ENCODE measurements at places on chromosomes 4 and X. TPM values are rescaled to one million over a fixed set of nuclear protein-coding genes. Genes with fewer than 3 reads are reported as not detected.

The TMSB15C gene
- total RNA-seq: 1.3 TPM

The PAGE2B gene
- not detected for total RNA-seq

The MSX1 gene
- total RNA-seq: 21.0 TPM

The PFKFB1 gene
- not detected for total RNA-seq

The NPY2R gene
- total RNA-seq: not detected

The ITIH6 gene
- not detected for total RNA-seq

The OTC gene
- not detected for total RNA-seq

The HS6ST2 gene
- 0.10 TPM for total RNA-seq

The MAGEA1 gene
- total RNA-seq: not detected

The ARHGAP36 gene
- not detected for total RNA-seq

The TLR10 gene
- not detected for total RNA-seq

The PCYT1B gene
- not detected for total RNA-seq

The NMU gene
- total RNA-seq: 4.5 TPM

The HNRNPD gene
- total RNA-seq: 56.0 TPM

The GAGE12F gene
- total RNA-seq: not detected

Data from mammary microvascular endothelial cell (primary cell).